Urinary bladder (tissue), 4 donors: ENCODE measurements at places on chromosomes 3 and 15. TPM values are rescaled to one million over a fixed set of nuclear protein-coding genes. Genes with fewer than 3 reads are reported as not detected.

Gene CCDC174
- 21.3 TPM for total RNA-seq

Gene ZSCAN29
- 24.4 TPM for total RNA-seq

Gene TMC3
- 0.95 TPM for total RNA-seq

Gene SLC38A3
- total RNA-seq, result 0.63 TPM

Gene DPPA2
- not detected for total RNA-seq

Gene AGTR1
- 8.1 TPM for total RNA-seq

Gene PPIB
- total RNA-seq, result 309 TPM

Gene ZCWPW2
- 4.6 TPM for total RNA-seq

Gene CACNA2D3
- total RNA-seq, result 1.7 TPM

Gene BTLA
- total RNA-seq, result 2.2 TPM

Gene CPNE4
- 0.21 TPM for total RNA-seq

Gene SAMD7
- not detected for total RNA-seq
